ENCODE measurements at places on chromosomes 6 and 20.

- DNase-seq, result no peak
Observed at GRCh38 chr6:88365230-88365629, 199.1 kb upstream of the CNR1 start.

DNA sequence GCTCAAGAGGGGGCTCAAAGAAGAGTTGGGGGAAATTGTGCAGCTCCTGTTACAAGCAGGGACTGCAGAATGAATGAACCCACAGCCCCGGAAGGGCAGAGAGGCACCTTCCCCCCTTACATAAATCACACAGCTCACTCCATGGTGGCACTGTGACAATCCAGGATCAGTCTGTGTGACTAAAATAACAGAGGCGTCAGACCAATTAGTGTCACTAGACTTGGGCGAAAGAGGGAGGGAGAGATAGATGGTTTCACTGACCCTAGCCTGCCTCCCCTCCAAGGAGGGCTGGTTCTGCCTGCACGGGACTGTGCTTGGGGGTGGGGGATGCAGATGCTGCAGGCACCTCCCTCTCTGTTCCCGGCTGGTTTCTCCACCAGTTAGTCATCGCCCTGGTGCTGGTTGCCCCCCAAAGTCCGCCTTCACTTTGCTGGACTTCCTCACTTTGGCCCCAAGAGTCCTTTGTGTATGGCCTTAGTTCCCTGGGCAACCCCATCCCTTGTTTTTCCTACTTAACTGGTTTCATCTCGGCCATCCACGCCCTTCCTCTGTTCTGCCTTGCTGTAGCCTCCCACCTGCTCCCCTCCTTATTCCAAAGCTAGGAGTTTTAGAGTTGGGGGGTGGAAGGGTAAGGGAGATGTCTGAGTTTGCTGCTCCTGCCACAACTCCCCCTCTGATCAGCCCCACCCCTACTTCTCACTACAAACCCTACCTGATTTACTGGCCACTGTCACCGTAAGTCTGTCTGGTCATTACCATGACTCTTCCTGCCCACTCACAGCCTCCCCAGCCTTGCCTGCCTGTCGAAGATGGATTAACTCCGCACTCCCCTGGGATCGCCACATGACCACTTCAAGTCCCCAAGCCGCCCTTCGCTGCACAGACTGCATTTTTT is 17.7 kb downstream of the CCDC167 start:
- DNase-seq, result no peak

- DNase-seq, result no peak
Observed at GRCh38 chr6:98836025-98836961, 1.9 kb downstream of the POU3F2 start.

- no peak for DNase-seq
Observed at GRCh38 chr20:42857446-42857845, 332.3 kb downstream of the PTPRT start.

DNA sequence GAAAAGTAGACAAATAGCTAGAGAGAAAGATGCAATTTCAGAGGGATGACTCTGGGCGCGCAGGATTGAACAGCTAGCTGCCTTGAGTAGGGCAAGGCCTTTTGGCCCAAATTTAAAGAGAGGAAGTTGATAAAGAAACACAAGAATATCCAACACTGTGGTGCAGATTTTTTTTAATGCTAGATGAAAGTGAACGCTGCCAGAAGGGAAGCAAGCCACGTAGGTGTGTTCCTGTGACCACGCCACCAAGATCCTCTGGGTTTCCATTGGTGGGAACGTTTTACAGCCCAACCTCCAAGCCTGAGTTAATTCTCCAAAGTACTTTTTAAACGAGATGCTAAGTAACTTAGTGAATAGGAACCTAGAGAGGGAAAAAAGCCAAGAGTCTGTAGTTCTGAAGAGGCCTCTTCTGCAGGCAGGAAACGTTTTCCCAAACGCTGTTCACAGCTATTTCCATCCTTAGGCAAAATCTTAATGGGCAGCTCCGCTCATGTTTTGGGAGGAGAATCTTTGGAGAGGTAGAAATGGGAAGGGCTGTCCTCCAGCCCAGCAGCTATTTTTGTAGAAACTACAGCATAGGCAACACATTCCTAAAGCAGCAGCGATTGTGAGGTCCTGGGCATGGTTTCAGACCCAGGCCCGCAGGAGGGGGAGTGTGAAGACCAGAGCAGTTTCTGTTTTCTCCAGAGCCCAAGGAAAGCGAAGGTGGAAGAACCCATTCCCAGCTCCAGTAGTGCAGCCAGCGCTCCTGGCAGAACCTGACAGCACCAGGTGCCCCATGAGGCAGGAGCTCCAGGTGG is 8.2 kb downstream of the LY86 start:
- DNase-seq, result no peak

DNA sequence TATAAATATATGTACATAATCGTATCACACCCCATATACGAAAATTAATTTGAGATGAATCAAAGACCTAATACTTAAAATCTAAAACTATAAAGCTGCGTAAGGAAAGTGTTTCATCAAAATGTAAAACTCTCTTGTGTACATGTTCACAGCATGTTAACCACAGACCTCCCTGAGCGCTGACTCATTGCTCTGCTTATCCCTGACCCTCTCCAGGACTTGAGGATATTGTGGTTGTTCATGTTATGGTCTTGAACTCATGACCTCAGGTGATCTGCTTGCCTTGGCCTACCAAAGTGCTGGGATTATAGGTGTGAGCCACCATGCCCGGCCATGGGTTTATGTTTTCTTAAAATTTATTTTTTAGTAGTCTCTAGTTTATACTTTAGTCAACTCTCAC is 14.2 kb downstream of the FAM83B start:
- peak; percentile 39 for DNase-seq

- DNase-seq, result peak; percentile 76
Observed at GRCh38 chr6:32933661-32934085, 7.2 kb downstream of the HLA-DMB start.

DNA sequence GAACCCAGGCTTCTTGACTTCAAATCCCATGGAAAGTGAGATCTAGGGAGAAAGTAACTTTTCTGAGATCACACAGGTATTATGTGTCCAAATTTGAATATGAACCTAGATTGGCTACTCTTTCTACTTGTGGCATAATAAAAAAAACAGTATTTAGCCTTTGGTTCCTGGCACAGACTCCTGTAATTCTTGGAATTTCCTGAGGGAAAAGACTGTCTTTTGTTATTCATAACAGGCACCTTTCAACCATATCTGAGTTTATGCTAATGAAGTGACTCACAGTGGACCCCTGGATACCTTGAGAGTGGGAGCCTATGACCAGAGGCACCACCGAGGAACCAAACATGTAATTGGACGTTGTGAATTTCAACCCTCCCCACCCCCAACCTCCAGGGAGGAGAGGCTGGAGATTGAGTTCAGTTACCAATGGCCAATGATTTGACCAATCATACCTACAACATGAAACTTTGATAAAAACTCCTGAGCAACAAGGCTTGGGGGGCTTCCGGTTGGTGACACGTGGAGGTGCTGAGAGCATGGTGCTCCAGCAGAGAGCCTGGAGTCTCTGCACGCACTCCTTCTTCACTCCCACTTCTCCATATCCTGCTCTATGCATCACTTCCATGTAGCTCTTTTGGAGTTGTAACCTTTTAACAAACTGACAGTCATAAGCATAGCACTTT is 48.8 kb downstream of the LAMA4 start:
- DNase-seq, result no peak

- DNase-seq, result no peak
Observed at GRCh38 chr6:87494761-87495422, 22.1 kb downstream of the SLC35A1 start.

DNA sequence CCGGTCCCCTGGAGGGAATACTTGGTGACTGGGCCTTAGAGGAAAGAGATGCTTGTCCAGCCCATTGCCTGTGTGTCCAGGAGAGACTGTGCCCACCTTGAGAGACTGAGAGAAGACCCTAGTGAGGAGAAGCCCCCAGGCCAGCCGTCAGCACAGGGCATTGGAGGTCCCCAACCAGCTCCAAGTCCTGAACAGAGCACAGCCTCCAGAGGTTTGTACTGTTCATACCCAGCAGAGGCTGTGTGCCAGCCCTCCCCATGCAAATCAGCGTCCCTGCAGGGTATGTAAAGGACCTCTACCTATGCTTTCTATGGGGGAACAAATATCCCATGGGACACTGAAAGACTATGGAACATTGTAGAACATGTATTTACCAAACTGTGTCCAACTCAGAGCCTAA is 8.4 kb downstream of the HLA-E start:
- no peak for DNase-seq

DNA sequence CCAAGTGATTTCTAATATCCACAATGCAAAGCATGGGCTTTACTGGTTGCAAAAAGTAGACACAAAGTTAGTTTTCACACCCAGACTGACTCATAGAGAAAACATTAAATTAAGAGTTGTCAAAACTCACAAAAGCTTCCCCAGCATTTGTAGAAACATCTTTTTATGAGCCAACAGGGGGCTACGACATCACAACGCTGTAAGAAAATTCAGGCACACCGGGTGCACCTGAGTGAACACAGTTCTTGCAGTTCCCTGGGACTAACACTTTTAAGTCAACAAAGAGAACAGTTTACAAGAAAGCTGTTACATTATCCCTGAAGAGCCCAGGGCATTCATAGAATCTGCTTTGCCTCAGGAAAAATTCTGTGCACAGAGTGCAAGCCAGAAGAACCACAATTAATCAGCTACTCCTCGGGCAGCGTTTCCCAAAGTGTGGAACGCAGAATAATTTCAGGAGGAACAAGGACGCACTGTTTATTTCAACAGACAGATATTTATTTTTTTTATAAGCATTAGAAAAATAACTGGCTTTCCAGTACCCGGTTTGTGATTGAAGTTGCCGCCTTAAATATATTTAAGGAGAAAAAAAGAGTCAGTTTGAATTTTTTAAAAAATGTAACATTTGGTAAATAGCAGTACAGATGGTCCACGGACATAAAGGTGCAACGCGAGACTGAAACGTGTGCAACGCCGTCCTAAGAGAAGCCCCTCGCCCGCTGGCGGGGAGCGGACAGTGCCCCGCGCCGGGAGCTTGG is 1.2 kb downstream of the NCOA5 start:
- no peak for DNase-seq

DNA sequence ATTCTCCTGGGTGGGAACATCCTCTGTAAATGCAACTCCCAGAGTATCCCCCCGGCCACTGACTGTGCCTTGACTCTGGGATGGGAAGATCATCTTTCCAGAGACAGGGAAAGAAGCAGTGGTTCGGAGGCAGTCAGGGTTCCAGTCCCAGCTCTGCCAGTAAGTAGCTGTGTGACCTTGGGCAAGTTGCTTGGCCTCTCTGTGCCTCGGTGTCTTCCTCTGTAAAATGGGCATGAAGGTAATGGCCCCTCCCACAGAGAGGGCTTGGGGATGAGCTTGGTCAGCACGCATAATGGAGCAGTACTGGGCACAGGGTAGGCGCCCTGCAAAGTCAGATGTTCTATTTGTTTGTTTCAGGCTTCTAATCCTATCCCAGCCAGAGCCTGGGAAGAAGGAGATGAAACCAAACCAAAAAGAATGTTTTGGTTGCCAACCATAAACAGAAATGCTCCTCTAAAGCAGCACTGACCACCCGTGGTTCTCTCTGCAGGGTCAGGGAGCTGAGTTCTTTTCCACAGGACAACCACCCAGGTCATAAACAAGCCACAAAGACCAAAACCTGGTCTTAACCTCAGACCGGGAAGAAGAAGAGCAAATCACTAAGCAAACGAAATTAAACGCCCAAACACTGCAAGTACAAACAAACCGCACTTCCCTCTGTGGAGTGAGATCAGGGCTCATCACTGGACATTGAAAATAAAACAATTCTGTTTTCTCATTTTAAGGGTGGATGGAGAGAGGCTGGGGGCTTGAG is 381.0 kb upstream of the SULF2 start:
- DNase-seq, result peak; percentile 67

DNA sequence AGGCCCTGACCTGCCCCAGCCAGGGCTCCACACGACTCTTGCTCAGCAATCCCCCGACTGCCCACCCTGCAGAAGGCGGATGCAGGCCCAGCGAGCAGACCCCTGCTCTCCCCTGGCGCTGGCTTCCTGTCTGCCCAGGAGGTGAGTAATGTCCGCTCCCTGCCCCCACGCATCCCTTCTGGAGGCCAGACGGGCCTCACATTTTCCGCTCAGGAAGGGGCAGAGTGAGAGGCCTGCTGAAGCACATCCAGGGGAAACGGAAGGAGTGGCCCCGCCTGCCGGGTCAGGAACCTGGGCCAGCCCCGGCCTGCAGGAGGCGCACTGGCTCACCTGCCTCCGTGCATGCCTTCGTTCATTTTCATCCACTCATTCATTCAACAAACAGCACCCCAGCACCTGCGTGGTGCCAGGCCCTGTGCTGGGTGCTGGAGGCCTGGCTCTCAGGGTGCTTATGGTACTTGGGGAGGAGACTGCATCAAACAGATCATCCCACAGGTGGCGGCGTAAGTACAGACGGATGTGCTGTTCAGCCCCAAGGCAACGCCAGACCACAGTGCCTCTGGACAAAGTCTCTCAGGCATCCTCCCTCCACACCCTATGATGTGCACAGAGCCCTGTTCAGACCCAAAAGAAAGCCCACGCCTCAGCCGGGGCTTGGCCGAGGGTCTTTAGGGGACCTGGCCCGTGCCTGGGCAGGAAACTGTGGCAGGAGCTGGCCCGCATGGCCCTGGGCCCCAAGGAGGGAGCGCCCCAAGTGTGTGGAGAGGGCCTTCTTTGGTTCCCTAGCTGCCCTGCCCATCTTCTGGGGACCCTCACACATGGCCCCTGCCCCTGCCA is 112.1 kb downstream of the ASXL1 start:
- DNase-seq, result peak; percentile 75
